ENCODE measurements at places on chromosomes 3 and 15.

DNA sequence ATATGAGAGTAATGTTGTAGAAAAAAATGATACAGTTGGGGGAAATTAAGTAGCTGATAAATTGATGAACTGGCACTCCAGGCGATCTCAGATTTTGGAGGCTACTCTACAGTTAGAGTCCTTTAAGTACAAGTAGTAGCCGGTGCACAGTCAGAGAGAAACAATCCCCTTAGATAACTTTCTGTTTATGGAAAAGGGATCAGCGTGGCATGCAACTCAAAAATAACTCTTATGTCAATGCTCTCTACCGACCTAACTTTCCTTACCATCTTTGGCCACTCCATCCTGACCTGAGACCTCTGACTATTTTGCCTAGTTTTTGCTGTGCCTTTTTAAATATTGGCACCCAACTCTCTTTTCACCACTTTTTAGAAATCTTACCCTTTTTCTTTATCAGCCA, 299.6 kb downstream of the UNC13C start:
- no peak for DNase-seq

DNA sequence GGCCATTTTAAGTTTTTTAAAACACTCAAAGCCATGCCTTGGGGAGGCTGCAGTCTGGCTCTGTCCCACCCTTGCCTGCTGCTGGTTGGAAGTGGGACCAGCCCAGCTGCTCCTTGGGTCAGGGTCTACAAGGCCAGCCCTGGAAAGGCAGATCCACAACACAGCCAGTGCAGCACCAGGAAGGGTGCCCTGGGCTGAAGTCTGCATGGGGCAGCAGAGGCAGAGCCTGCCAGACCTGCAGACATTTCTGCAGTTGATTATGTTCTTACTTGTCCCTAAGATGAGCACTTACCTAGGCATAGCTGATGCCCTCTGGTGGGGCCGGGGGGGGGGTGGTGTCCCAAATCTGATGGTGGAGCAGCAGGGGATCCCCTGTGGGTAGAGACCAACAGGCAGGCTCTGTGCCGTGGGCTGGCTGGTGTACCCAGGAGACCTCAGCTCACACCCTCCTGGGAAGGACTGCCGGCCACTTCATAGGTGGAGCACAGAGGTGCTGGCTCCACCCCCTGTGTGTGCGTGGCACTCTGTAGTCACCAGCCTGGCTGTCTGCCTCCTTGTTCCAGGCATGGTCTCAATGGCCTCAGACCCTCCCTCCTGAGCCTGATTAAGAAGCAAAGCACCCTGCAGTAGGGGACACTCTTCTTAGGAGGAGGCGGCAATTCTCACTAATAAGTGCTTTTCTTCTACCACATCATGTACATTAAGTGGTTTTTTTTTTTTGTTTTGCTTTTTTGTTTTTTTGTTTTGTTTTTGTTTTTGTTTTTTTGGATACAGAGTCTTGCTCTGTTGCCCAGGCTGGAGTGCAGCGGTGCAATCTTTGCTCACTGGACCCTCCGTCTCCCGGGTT, 97.4 kb upstream of the KLF13 start:
- DNase-seq = no peak

DNA sequence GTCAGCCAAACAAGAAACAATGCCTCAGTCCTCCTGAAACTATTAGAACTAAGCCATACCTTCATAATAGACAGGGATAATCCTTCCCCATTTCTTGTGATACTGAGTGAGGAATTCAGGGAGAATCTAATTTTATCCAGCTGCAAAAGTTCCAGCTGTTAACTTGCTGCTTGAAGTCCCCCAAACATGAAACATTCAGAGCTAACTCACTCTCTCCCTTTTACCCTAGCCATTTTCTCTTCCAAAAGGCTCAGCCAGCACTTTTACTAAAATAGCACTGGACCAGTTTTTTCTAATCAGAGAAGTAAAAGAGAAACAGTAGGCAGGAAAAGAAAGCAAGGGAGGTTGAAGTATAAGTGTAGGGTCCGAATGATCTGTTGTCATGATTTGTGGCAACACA, 268.1 kb downstream of the TAFA4 start:
- DNase-seq = no peak

DNA sequence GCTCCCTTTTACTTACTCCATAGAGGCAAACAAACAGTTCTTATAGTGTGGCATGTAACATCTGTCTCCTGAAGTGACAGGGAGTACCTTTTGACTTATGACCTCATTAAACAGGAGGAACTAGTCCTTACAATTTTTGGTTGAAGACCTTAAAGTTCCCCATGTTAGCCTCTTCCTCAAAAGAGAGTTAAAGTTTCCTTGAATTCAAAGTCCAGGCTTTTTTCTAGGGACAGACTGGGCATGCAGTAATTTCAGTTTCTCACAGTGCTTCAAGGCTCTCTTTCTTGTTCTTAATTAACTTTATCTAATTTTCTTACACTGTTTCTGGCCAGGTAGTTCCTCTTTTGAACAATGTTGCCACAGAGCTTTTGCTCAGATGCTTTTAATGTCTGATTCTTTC, 12.1 kb downstream of the GOLM2 start:
- no peak for DNase-seq

DNA sequence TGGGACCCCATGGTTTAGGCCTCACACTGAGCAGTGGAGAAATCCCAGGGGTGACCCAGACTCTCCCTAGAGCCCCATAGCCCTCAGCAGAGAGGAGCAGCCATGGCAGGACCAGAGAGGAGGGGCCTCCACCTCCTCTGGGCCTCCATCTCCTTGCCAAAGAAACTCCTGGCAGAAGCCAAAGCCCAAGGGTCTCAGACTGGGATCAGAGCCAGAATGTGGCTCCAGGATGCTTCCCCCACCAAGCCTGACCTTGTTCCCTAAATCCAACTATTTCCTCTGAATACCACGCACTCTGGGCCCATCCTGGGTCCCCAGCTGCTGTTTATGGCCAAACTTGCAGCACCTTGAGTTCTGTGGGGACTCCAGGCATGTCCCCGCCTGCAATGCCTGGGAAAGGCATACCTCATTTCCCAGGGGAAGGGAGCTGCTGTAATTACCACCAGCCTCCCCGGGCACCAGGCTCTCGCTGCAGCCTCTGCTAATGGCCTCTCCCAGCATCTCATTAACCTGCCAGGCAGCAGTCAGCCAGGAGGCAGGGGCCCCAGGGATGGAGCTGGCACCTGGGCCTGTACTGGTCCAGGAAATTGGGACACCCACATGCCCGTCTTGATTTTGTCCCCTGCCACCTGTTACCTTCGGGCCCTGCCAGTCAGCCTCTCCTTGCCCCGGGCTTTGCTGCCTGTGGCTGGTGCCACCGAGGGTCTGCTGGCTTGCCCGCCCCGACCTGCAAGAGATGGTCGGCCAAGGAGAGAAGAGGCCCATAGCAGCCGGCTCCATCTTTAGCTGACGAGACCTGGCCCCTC, 4.6 kb downstream of the CCDC9B start:
- DNase-seq = no peak

DNA sequence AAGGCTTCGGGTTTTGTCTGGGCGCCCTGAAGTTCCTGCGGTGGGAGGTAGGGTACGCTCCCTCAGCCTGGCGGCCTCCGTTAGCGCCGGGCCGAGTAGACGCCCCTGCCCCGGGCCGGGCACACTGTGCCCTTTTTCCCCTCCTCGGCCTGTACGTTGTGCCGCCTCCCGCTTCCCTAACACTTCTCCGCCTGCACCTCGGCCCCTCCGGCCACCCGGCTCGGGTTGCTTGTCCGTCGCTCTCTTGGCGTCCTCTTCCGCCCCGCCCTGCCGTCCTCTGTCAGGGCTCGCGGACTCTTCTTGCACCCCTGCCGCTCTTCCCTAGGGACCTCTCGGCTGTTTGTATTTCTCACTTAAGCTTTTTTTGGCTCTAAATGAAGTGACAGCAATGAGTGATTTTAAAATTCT, 384 bp downstream of the KNL1 start:
- no peak for DNase-seq

DNA sequence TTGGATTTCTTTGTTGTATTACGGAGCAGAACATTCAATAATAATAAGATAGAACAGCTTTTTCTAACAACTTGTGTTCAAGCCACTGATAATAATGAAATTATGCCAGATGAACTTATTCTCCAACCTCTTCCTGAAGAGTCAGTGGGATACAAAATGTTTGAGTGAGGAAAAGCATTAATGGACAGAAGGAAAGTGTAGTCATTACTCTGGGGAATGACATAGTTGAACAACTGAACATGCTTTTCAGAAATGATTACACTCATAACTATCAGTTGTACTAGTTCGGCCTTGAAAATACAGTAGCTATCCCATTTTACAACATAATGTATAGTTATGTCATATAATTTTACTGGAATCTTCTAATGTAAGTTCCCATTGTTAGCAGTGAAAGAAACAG, 55.9 kb downstream of the ALCAM start:
- no peak for DNase-seq

- DNase-seq = no peak
These were observed 345.8 kb upstream of the ADAMTS9 start for GRCh38 chr3:65033576-65033975.

DNA sequence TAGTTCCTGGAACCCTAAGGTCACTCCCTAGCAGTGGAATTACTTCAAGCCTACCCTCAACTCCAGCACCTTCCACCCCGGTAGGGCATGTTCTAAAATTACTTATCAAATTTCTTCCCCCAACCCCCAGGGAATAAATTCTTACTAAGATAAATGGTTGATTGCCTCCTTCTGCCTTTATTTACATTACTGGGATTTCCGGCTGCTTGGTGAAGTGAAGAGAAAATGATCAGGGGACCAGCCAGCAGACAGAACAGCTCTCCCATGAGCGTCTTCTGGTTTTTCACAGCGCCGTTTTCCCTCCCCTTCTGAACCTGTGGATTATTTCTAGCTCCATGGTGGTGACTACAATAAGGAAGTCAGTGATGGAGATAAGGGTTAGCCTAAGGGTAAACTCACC, 521.5 kb upstream of the PPP2R3A start:
- DNase-seq = no peak

GRCh38 chr3:105907777-105908176, 39.0 kb upstream of the CBLB start:
- no peak for DNase-seq

GRCh38 chr3:9732740-9733115, 1.2 kb downstream of the BRPF1 start:
- DNase-seq = no peak

GRCh38 chr3:45112939-45113338, 33.2 kb downstream of the CDCP1 start:
- no peak for DNase-seq

DNA sequence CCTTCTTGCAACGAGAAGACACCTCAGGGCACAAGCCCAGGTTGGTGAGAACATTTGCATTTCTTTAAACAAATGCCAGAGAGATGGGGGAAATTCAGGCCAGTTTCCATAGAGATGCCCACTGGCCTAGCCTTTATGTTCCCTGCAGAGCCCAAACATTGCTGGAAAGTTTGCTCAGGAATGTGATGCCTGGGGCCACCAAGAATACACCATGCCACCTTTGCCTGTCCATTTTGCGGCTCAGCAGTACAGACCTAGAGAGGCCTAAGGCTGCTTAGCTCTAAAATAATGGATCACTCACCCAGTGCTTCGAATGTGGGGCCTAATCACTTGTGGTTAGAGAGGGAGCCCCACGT, 210.0 kb downstream of the RPLP1 start:
- no peak for DNase-seq

- DNase-seq = no peak
These were observed 110.2 kb downstream of the RORA start for GRCh38 chr15:61118885-61119284.

GRCh38 chr15:26049900-26050657, 187.0 kb upstream of the ATP10A start:
- DNase-seq = no peak

DNA sequence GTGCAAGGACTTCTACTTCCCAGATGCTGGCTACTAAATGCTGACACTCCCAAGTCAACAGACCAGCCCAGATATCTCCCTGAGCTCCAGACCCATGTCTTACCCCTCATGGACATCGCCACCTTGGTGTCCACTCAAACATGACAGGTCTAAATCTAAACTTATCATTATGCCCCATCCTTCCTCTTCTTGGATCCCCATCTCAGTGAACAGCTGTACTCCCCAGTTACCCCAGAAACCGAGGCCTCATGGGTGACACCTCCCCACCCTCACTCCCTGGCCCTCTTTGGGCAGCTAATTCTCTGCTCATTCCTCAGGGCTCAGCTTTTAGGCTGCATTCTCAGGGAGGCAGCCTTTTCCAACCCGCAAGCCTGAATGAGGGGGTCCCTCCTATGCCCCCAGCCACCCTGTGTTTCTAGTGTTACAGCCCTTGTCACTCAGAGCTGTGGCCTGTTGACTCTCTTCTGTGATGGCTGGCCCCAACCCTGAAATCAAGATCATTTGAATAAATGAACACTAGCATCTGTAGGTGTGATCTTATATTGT, 5.4 kb downstream of the EHD4 start:
- DNase-seq = no peak

DNA sequence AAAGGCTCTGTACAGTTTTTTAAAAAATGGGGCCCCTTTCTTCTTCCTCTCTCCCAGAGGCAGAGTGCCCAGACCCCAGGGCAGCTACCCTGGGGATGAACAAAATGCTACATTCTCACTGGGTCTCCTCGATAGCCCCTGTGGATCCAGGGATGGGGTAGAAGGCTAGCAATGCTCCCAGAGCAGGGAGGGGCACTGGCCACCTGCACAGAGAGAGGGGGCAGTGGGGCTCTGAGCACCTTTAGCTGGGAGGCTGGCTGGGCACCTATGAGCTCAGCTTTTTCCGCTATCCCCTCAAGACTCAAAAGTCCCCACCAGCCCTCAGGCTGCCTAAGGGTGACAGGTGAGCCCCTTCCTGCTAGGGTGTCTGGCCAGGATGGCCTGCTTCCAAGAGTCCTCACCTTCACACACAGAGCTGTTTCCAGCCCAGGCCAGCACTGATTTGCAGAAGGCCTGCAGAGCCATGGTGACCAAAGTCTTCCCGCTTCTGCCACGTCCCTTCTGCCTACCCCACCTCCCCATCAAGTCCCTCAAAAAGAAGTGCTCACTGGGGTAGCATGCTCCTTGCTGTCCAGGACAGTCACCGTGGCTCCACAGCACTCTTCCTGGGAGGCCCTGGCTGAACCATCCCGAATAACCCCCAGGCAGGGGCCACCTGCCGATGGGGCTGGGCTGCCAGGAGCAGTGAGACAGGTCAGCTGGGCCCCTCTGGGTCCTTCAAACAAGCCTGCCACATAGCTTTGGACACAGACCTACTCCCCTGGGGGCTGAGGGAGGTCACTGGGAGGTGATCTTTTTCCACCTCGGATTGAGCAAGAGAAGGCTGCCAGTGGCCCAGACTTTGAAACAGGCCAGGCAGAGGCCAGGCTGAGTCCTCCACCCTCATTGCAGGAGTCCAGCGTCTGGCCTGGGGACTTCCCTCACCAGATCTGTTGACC, 20.4 kb downstream of the BMF start:
- no peak for DNase-seq

GRCh38 chr3:151599103-151599672, 134.5 kb upstream of the AADACL2 start:
- DNase-seq = no peak
